ENCODE measurements at places on chromosomes 13 and 19.

GRCh38 chr19:8208119-8208921 is 850 bp upstream of the CERS4 start:
- peak overlapping the region; percentile 17 for H3K4me3 ChIP-seq
- no peak for DNase-seq
- no peaks in the 10 kb centered on the region for H3K4me1 ChIP-seq

DNA sequence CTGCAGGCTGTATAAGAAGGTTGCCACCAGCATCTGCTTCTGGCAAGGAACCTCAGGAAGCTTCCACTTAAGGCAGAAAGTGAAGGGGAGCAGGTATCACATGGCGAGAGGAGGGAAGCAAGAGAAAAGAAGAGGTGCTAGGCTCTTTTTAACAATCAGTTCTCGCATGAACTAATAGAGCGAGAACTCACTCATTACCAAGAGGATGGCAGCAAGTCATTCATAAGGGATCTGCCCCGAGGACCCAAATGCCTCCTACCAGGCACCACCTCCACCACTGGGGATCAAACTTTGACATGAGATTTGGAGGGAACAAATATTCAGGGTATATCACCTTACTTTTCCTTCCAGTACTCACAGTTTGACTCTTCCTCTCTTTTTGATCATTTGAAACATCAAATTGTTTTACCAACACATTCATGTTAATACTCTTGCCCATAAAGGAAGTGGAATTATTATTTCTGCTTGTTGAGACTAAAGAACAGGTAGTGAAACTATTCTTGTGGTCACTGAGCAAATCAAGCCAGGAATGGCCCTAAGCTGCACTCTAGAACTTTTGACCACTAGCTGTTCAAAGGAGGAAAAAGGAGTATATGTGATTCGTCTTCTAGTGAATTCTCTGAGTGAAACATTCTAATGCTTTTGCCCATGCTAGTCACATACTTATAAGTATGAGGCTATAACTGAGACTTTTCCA is 45.0 kb downstream of the LACC1 start:
- no peak for DNase-seq
- no peak overlapping the region for H3K27ac ChIP-seq
- H3K4me1 ChIP-seq = no peaks in the 10 kb centered on the region
- no peaks in the 10 kb centered on the region for H3K27me3 ChIP-seq

DNA sequence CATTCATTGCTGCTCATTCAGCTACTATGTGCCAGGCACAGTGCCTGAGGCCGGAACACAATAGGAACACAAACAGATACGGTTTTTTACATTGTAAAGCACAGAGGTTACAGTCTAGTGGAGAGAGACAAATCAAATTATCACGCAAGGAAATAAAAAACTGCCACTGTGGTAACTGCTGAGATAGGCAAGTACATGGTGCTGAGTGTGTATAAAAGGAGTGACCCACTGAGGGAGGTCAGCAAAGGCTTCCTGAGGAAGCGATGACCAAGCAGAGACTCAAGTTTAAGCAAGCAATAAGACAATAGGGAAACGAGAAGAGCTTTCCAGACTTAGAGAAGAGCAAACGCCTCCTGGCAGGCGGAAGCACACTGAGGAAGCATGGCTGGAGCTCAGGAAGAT is 56.4 kb downstream of the NUFIP1 start:
- H3K27me3 ChIP-seq = no peaks in the 10 kb centered on the region
- peak; percentile 60 for DNase-seq
- peaks cover 33% of the 10 kb centered on the region for H3K4me1 ChIP-seq
- no peak overlapping the region for H3K4me3 ChIP-seq
- no peaks in the 10 kb centered on the region for H3K36me3 ChIP-seq

GRCh38 chr13:47085346-47085745 is 188.5 kb upstream of the HTR2A start:
- H3K27me3 ChIP-seq = no peaks in the 10 kb centered on the region
- no peaks in the 10 kb centered on the region for H3K36me3 ChIP-seq
- peak; percentile 20 for DNase-seq
- H3K27ac ChIP-seq = no peak overlapping the region
- no peaks in the 10 kb centered on the region for H3K4me1 ChIP-seq

DNA sequence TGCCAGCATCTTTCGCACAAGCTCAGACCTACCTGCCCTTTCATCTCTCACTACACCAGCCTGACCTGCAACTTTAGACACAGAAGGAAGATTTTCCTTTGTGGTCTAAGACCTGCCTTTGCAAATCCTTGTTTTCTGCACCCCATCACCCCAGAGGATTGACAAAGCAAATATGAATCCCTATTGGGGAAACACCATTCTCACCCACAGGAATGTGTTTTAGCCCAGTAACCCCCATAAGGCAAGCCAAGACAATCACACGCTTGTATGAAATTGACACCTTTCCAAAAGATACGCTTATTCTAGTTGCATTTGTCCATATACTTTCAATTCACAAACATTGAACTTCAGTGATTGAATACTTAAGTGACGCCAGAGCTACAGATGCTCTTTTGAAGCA is 55.7 kb downstream of the SPATA13 start:
- H3K36me3 ChIP-seq = no peaks in the 10 kb centered on the region
- H3K4me1 ChIP-seq = peaks cover 14% of the 10 kb centered on the region
- no peak overlapping the region for H3K4me3 ChIP-seq
- DNase-seq = peak; percentile 41
- no peak overlapping the region for H3K27ac ChIP-seq

GRCh38 chr19:39845584-39845932 is 621 bp downstream of the FBL start:
- H3K27ac ChIP-seq = peak overlapping the region; percentile 69
- no peaks in the 10 kb centered on the region for H3K36me3 ChIP-seq
- DNase-seq = no peak
- H3K4me3 ChIP-seq = peak overlapping the region; percentile 96
- H3K27me3 ChIP-seq = no peaks in the 10 kb centered on the region

GRCh38 chr13:98651744-98652143 is 74.8 kb upstream of the STK24 start:
- no peaks in the 10 kb centered on the region for H3K4me1 ChIP-seq
- no peak for DNase-seq
- no peak overlapping the region for H3K4me3 ChIP-seq

GRCh38 chr19:40736661-40737060 is 13.6 kb downstream of the ACTMAP start:
- no peak overlapping the region for H3K4me3 ChIP-seq
- H3K27me3 ChIP-seq = no peaks in the 10 kb centered on the region
- H3K4me1 ChIP-seq = no peaks in the 10 kb centered on the region
- peaks cover 27% of the 10 kb centered on the region for H3K36me3 ChIP-seq
- DNase-seq = no peak

DNA sequence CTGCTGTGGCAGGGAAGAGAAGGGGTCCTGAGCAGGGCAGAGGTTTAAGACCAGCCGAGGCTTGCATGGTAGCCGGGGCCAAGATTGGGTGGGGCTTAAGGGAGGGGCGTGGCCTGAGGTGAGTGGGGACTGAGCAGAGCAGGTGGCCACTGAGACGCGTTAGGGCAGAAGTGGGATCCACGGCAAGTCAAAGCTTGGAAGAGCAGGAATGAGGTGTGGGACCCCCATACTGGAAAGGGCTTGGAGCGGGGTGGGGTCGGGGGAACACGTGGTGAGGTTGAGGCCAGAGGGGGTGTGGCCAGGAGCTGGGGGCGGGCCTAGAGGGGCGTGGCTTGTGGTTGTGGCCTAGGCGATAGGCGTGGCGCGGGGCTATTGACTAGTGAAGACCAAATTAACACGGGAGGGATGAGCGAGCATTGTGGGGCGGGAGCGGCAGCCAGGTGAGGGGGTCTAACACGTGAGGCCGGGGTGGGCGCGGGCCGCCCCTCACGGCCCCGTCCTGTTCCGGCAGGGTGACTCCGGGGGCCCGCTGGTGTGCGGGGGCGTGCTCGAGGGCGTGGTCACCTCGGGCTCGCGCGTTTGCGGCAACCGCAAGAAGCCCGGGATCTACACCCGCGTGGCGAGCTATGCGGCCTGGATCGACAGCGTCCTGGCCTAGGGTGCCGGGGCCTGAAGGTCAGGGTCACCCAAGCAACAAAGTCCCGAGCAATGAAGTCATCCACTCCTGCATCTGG is 3.3 kb downstream of the CFD start:
- H3K36me3 ChIP-seq = no peaks in the 10 kb centered on the region
- no peak overlapping the region for H3K4me3 ChIP-seq
- H3K4me1 ChIP-seq = no peaks in the 10 kb centered on the region
- peaks cover 3% of the 10 kb centered on the region for H3K27me3 ChIP-seq
- H3K27ac ChIP-seq = no peak overlapping the region
- DNase-seq = no peak

DNA sequence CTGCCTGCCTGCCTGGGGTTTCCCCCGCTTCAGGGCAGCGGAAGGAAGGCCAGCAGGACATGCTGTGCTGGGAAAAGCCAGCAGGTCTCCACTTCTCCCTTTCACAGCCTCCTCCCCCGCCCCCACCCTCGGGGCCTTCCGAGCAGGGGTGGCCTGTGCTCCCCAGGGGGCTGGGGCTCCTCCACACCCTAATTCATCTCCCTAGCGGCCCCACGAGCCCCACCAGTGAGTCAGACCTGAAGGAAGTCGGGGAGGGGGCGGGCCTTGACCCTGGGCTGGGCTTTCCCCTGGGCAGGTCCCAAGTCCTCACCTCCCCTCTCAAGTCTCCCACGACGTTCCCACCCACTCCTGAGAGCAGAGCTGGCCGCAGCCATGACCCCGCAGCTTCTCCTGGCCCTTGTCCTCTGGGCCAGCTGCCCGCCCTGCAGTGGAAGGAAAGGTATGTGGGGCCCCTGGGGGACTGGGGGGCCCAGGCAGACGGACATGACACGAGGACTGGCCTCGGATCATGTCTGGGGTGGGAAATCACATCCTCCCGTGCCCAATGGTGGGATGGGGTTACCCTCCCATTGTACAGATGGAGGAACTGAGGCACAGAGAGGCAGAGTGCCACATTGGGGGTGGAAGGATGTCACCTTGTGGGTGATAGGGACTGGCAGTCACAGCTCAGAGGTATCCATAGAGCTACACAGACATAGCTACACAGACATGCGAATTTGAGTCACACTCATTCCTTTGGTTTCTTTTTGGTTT is at the start of gene EBI3:
Gene EBI3 (plus strand): TSS at position 345 of the 753 bp plus-strand sequence. CDS start 28 bp downstream, at position 373.
- H3K4me1 ChIP-seq = peaks cover 13% of the 10 kb centered on the region
- H3K27me3 ChIP-seq = peaks cover 7% of the 10 kb centered on the region
- no peak within 1 kb of the TSS for H3K27ac ChIP-seq
- H3K36me3 ChIP-seq = no peaks in the 10 kb centered on the region
- no peak within 1 kb of the TSS for H3K4me3 ChIP-seq

GRCh38 chr19:13842291-13843103 is 34.4 kb upstream of the NANOS3 start:
- H3K36me3 ChIP-seq = peaks cover 5% of the 10 kb centered on the region
- peak overlapping the region; percentile 81 for H3K4me3 ChIP-seq
- no peaks in the 10 kb centered on the region for H3K27me3 ChIP-seq
- no peak for DNase-seq
- H3K27ac ChIP-seq = peak overlapping the region; percentile 97
- H3K4me1 ChIP-seq = peaks cover 46% of the 10 kb centered on the region

GRCh38 chr13:77099415-77099814 is 72.5 kb upstream of the FBXL3 start:
- H3K27ac ChIP-seq = no peak overlapping the region
- peaks cover 15% of the 10 kb centered on the region for H3K36me3 ChIP-seq
- no peaks in the 10 kb centered on the region for H3K4me1 ChIP-seq
- H3K27me3 ChIP-seq = no peaks in the 10 kb centered on the region
- no peak for DNase-seq

DNA sequence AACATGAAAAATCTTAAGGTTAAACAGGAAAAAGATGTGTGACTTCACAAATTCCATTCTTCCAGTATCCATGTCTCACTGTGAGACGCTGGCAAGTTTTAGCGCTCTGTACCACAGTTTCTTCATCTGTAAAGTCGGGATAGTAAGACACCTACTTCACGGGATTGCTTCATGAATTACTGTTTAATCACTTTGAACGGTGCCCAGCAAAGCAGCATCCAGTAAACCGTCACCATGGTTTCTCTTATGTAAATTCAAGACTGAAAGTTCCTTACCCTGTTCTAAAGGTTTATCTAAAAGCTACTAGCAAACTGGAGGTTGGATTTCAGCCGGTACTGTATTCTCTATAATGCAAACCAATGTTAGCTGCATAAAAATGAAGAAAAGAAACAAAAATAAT is 53.5 kb downstream of the KATNAL1 start:
- no peaks in the 10 kb centered on the region for H3K27me3 ChIP-seq
- peak; percentile 13 for DNase-seq
- H3K27ac ChIP-seq = no peak overlapping the region
- no peak overlapping the region for H3K4me3 ChIP-seq

GRCh38 chr19:17282488-17283125 is 906 bp downstream of the ANKLE1 start:
- DNase-seq = peak; percentile 29
- no peaks in the 10 kb centered on the region for H3K36me3 ChIP-seq
- no peaks in the 10 kb centered on the region for H3K27me3 ChIP-seq
- peak overlapping the region; percentile 14 for H3K4me3 ChIP-seq

DNA sequence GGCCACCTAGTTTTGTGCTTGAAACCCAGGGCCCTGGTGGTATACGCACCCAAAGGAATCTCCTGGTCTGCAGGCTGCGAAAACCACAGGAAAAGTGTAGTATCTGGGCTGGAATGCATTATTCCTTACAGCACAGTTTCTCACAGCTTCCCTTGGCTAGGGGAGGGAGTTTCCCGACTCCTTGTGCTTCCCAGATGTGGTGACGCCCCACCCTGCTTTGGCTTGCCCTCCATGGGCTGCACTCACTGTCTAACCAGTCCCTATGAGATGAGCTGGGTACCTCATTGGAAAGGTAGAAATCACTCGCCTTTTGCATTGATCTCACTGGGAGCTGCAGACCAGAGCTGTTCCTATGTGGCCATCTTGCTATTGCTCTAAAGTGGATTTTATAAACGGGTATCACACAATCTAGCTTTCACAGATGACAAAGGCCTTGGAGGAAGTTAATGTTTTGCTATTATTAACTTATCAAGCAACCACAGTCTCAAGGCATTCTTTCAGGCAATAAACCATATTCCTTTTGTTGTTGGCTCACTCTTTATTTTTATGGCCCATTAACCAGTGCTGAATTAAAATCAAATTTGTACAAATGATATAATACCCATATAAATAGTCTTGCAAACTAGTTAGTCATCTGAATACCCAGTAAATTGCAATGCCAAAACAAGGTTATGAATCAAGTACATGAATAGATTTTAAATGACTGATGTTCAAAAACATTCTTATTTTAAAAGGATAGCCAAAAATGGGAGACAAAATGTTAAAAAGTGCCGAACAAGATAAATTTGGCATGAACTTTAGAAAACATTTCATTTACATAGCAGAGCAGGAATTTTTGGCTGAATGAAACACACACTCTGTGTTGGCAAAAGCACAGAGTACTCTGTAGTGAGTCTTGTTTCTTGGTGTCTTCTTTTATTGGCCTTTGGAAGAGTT is 475.4 kb upstream of the ARGLU1 start:
- H3K4me3 ChIP-seq = no peak overlapping the region
- no peaks in the 10 kb centered on the region for H3K27me3 ChIP-seq
- H3K4me1 ChIP-seq = no peaks in the 10 kb centered on the region
- peak; percentile 86 for DNase-seq
- no peak overlapping the region for H3K27ac ChIP-seq

DNA sequence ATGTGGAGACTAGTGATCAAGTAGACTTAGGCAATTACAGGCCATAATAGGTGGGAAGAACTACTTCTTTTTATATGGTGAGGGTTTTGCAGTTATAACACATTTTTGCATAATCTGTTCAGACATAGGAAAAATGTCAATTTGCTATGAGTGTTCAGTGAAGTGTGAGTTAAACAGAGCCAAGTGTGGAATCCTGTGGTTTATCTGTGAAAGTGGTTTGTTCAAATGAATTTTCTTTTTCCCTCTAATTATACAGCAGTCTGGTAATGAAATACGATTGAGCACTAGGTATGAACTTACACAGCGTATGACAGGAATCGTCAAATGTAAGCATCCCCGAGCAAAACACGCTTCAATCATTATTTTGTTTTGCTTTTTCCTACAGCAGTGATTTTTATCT is 178.3 kb downstream of the STK24 start:
- H3K36me3 ChIP-seq = peaks cover 4% of the 10 kb centered on the region
- no peak overlapping the region for H3K27ac ChIP-seq
- peak; percentile 18 for DNase-seq
